CMK (cell line): ENCODE measurements at places on chromosomes 4 and X.

GRCh38 chr4:76002176-76002575 is 5.1 kb downstream of the CXCL9 start:
- no peak for DNase-seq

GRCh38 chr4:39279416-39279815 is 86.7 kb downstream of the RFC1 start:
- DNase-seq, result no peak

GRCh38 chr4:13190093-13190721 is 293.9 kb downstream of the RAB28 start:
- no peak for DNase-seq

DNA sequence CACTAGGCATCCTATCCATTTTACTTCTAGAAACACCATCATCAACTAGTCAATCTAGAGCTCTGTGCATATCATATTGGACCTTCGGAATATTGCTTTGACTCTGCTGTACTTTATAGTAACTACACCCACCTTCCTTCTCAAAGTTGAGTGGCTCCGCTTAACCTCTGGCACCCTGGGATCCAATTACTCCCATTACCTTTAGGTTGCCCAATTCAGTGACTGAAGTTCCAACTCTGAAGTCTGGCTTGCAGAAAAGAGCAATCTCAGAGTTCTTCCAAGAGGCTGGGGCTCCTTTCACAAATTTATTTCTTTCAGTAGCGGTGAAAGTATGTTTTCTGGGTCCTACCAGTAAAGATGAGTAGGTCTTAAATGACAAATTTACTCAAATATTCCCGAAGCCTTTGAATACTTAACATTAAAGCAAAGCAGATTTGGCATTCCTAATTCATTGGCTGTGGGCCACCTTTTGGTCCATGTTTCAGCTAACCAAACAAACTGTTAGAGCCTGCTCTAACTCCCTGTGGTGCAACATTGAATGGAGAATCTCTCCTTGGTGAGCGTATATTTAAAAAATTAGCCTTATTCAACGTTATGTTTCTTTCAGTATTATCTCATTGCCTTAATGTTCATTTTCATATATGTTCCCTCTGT is 1215.8 kb downstream of the RAPGEF2 start:
- DNase-seq, result no peak

DNA sequence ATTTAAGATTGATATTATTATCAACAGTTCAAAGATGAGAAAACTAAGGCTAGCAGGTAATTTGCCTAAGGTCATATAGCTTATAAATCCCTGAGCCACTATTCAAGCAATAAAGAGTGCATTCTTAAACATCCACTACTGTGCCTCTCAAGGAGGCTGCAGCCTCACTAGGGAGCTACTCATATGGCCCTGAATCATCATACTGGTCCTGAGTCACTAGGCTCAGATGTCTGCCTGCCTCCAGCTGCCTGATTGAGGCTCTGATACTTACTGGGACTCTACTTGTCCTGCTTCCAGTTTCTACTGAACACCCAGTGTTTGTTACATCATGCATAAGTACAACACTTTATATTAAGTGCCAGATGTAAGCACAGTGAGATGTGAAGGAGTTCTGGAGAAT is 110.7 kb downstream of the AASDH start:
- DNase-seq, result no peak

- no peak for DNase-seq
These were observed 82.4 kb upstream of the TFDP3 start for GRCh38 chrX:133300591-133300990.

DNA sequence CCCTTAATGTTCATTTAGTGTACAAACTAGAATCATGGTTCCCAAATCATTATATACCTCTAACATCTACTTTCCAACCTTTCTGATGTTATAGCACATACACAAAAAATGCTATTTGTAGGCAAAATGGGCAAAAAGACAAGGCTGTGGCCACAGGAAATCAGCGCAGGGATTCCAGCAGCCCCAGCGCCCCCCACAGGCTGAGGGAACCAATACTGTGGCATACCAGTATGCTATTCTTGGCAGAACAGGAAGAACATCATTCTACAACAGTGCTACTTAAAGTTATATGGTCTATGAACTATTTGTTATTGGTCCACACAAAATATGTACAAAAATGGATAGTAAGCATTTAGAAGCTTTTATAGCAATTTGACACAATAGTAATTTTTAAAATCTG is 25.3 kb downstream of the STEEP1 start:
- DNase-seq, result no peak

GRCh38 chr4:178090640-178091411 is 648.6 kb upstream of the AGA start:
- no peak for DNase-seq

- no peak for DNase-seq
These were observed 596.5 kb downstream of the NLGN4X start for GRCh38 chrX:5632061-5632614.

DNA sequence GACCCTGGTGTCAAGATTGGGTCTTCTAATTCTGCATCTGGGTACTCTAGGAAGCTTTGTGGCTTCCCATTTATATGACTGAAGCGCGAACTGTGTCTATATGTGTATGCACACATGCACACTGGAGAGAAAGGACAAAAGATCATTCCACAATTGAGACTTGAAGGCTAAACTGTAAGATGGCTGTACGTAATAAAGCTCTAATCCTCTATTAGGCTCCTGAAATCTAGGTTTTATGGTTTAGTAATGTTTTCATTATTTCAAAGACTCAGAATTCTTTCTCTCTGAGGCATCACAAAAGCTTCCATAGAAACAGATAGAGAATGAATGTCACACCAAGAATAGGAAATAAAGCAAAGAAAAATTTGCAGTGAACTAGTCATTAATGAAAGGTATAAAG is 320.7 kb upstream of the FTHL17 start:
- DNase-seq, result no peak

- no peak for DNase-seq
These were observed 52.8 kb downstream of the TBC1D14 start for GRCh38 chr4:6962211-6963041.

GRCh38 chr4:80270868-80271267 is 4.4 kb downstream of the FGF5 start:
- no peak for DNase-seq

- DNase-seq, result no peak
These were observed 17.6 kb downstream of the ARMCX2 start for GRCh38 chrX:101642093-101642492.

DNA sequence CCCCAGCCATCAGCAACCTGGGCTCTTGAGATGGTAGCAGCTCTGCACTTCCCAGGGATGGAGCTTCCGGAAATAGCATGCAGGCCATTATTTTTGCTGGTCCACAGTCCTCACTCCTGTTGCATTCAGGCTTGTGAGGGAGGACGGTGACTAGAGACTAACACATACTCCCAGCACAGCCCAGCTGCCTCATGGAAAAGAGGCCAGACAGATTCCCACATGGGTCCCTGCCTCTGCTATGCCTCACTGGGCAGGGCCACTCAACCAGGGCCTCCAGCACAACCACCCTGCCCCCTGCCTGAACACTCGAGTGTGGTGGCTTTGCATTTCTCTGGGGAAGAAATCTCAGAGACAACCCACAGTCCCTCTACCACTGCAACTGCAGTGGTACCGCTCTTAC is 1195.1 kb downstream of the PCDH18 start:
- no peak for DNase-seq

GRCh38 chr4:111198446-111198845 is 575.6 kb upstream of the PITX2 start:
- no peak for DNase-seq

DNA sequence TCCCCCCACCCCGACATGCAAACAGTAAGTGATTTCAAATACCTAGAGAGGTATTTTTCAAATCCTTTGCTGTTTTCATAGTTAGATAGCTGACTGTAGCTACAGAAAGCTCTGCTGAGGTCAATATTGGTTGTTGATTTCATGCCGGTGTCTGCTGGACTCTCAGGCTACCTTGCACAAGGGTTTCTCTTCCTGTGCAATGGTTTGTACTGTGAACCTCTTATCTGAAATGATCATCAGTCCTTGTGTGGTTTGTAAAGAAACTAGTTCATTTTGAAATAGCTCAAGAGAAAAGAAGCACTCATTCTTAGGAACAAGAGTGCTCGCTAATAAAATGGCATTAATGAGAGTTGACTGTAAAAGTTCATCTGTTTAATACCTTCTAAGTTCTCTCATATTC is 2.1 kb downstream of the MTM1 start:
- DNase-seq, result no peak

GRCh38 chrX:133461231-133461630 is 45.9 kb upstream of the GPC4 start:
- no peak for DNase-seq

DNA sequence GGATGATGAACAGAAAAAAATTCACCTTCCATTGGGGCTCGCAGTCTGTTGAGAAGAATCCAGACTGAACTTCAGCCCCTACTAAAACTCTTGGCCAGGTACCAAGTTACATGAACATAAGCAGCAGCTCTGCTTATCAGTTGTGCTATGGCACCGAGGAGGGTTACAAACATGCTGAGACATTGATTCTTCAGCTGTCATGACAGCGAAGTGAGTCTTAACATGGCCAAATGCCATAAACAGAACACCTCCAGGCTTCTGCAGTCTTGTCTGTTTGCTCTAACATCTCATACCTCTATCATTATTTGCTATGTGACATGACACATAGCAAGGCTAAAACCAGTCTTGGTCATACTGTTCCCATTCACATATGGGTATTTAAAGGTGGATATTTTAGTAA is 521.5 kb downstream of the GRID2 start:
- no peak for DNase-seq

DNA sequence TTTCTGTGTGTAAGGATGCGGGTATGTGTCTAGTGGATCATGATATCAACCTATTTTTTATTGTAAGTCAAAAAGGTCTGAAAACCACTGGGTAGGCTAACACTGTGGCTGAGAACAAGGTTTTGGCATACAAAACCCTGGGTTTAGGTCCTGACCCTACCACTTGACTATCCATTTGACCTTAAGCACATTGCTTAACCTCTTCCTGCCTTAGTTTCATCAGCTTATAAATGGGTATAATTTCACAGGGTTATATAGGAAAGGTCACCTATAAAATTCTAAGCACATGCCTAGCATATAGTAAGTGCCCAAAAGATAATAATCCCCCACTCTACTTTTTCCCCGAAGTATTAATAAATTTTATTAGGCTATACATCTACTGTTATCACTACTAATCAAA is 263.0 kb downstream of the UNC5C start:
- no peak for DNase-seq

DNA sequence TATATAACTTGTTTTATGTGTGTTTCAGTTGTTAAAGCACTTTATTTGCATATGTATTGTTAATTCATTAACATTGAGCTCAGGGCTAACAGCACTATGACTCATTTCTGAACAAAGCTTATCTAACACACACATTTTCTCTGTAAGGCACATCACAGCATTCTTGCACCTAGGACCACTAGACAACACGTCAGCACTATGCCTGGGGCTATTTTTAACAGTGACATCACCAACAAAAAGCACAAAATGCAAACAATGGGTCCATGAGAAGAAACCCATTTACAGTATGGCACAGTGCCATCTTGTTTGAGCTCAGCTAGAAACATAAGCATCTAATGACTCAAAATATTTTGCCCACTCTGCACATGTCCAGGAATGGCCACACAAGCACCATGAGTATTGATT is 124.4 kb downstream of the RELL1 start:
- no peak for DNase-seq

DNA sequence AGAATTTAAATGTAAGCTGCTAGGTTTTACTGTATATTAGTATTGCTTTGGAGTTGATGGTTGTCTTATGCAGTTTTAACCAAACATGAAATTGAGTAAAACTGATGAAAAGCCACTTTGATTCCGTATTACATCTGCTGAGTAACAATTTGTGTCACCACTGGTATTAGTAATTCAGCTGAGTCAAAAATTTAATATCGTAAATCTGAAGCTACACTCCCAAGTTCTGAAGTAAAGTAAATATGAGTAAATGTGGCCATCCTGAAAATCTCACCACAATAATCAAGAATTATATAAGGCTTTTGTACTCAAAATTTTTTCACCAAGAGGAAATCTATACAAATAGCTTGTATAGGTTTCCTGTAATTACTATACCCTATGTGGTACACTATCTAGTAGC is 142.3 kb downstream of the STPG2 start:
- DNase-seq, result no peak

- DNase-seq, result no peak
These were observed 217.9 kb downstream of the ARAP2 start for GRCh38 chr4:36026348-36026880.

GRCh38 chrX:102966701-102967100 is 29.6 kb downstream of the RAB40AL start:
- no peak for DNase-seq

- DNase-seq, result no peak
These were observed 630.2 kb upstream of the NR3C2 start for GRCh38 chr4:149072384-149072783.
